ENCODE measurements at places on chromosomes 4 and X. TPM values are rescaled to one million over a fixed set of nuclear protein-coding genes. Genes with fewer than 3 reads are reported as not detected.

Gene ADH1C
- 6.8 TPM for total RNA-seq

DNA sequence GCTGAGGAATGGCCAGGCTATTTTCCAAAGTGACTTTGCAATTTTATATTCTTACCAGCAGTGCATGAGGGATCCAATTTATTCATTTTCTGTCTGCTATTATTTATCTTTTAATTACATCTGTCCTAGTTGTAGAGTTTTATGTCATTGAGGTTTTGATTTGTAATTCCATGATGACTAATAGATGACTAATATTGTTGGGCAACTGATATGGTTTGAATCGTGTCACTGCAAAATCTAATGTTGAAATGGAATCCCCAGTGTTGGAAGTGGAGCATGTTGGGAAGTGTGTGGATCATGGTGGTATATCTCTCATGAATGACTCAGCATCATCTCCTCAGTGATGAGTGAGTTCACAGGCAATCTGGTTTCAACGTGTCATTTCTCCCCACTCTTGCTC is 201.5 kb downstream of the TBX22 start:
- no peak for DNase-seq

GRCh38 chr4:131584587-131584986 is 1564.5 kb upstream of the PCDH10 start:
- no peak for DNase-seq

- no peak for DNase-seq
These were observed 455.5 kb upstream of the FAM241A start for GRCh38 chr4:111689731-111690130.

DNA sequence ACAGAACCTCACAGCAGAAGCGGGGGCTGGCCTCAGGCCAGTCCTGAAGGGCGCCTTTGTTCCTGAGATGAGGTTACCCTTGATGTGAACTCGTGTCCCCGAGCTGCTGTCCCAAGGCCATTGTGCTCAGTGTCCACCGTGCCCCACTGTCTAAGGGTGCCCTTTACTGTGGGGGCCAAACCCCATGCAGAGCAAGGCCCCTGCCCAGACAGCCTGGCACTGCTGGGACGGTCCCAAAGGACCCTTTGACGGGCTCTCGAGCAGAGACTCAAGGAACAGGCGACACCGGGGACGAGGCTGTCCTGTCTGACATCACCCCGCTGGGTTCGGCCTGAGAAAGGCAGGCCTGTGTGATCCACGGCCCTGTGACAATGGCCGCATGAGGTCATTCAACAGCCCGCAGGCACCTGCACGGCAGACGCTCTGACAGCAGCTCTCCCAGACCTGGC is 100.6 kb downstream of the ABLIM2 start:
- no peak for DNase-seq

Gene PAGE1
- not detected for total RNA-seq

Measured in upper lobe of right lung (tissue), 1 donor.